ENCODE measurements at places on chromosomes 4 and X.

GRCh38 chrX:110509755-110510532 lies 151.3 kb downstream of the RTL9 start:
- DNase-seq = no peak

DNA sequence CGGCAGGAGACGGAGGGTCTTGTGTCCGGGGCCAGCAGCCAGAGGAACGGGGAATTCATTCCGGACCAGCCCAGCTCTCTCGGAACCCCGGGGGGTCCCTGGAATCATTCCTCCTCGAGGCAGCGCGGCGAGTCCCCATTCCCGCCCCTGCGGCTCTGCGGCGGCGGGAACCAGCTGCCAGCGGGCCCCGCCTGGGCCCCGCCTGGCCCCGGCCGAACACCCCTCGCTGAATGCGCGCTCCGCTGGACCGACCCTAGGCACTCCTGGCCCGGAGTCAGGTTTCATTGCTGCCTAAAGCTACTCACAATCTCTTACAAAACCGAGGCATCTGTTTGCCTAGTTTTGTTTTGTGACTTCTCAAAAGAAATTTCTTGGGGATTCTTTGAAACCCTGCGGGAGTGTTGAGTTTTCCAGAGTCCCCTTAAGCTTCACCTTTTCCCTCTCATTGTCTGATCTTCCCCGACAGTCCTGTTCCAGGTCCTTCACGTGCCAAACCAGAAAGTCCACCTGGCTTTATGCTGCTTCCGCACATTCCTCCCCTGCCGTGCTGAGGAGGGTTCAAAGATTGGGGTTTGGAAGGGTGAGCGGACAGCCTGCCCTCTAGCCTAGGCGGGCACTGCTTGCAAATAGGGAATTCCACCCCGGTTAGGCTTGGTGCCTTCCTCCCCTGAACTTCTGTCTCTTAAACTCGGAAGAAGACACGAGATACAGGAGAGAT lies 789 bp downstream of the ARHGAP10 start:
- DNase-seq = no peak

DNA sequence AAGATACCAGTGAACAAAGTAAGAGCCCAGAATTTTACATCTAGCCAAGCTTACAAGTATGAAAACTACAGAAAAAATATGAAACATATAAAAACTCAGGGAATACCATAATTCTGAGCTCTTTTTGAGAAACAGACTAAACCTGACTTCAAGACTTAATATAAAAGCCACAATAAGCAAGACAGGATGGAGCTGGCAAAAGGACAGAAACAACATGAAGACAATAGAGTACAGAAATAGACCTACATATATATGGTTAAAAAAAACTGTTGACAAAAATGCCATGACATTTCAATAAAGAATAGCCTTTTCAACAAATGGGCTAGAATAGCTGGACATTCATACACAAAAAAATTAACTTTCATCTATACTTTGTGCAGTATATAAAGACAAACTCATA lies 49.4 kb downstream of the UBA6 start:
- no peak for DNase-seq

DNA sequence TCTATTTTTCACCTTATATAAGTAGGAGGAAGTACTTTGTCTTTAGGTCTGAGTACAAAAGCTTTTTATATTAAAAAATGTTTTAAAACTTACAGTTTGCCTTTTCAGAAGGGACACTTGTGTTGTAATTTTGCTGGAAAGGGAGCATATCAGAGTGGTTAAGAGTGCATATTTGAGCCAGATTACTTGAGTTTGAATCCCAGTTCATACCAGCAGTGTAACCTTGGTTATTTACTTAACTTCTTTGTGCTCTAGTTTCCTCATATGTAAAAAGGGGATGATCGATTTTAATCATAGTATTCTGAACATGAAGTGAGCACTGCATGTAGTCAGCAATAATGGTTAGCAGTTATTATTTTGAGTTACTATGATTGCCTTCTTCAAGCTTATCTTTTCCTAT lies 78.3 kb upstream of the SLC4A4 start:
- DNase-seq = no peak

DNA sequence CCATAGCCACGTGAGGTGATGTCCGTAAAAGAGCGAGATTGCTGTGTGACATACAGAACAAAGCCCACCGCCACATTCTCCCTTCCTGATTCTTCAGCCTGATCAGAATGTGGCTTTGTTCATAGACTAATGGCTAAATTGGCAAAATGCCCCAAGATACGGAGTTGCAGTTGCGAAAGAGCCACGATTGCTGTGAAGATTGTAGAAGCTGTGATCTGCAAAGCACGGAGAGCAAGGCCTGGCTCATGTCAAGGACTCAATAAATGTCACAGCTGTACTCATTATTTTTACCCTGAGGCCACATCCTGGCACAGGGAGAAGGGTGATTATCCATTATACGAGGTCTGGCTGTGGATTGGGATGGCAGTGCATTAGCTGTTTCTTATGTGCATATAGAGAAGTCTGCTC lies 34.2 kb downstream of the ARSD start:
- DNase-seq = no peak

DNA sequence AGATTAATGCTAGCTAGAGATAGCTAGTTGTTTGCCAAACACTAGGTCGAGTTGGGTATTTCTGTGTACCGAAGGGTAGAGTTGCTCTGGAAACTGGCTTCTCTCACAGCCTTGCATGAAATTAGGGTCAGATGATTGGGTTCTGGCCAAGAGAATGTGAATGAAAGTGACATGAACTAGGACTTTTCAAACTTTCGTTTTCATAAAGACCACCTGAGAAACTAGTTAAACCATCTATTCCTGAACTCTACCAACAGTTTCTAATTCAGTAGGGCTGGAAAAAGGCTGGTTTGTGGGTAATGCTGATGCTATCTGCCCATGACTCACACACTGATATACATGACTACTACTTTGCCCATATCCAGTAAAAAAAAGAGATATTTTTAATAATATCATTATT lies 157.6 kb downstream of the GASK1B start:
- DNase-seq = no peak

GRCh38 chr4:36278789-36279188 lies 2.6 kb upstream of the DTHD1 start:
- no peak for DNase-seq

GRCh38 chr4:185831125-185831815 lies 19.3 kb upstream of the SORBS2 start:
- no peak for DNase-seq
